ENCODE measurements at places on chromosomes 11 and 22.

- DNase-seq, result no peak
Observed at GRCh38 chr22:32802237-32802765, 796 bp downstream of the TIMP3 start.

DNA sequence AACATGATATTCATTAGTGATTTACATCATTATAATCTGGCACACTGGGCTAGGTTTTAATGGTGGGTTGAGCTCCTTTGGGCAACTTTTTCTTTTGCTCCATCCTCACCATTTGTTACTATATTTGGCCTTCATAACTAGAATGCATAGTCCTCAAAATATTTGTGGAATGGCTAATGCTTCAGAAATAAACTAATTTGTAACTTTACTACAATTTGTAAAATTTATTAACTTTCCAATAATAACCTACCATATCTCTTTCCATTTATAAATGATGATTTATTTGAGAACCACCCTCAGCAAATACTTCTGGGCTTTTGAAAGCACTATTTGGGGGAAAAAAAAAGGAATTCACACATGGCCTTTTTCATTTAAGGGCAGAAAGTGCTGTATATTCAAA, 79.7 kb downstream of the LARGE2 start:
- no peak for DNase-seq

DNA sequence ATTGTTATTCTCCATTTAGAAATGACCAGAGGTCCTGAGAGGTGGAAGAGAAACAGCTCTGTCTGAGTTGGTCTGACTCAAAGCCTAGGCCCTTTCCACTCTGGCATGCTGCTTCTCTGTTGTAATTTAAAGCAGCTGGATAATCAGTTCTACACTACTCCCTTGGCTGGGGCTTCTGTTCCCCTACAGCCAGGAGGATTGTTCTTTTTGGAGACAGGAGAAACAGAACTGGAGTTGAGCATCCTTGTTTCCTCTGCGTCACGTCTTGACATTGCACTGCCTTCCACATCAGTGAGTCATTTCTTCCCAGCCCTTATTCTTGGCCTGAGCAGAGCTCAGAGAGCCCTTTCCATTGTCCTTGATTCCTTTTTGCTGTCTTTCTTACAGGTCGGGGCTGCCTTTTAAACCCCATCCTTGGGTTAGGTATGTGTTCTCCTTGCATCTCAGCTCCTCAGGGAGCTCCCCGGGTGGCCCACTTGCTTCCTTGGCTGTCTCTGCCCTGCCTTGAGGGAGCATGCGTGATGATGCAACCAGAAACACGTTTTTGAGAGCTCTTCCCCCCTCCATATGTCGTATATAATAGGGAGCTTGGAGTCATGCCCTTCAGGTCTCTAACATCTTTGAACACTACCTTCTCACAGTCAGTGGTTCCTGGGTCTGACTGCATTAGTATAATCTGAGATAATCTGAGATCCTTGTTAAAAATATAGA, 35.7 kb downstream of the CYB5R2 start:
- DNase-seq, result no peak

GRCh38 chr11:94968334-94968958, 4.9 kb downstream of the CWC15 start:
- DNase-seq, result no peak

DNA sequence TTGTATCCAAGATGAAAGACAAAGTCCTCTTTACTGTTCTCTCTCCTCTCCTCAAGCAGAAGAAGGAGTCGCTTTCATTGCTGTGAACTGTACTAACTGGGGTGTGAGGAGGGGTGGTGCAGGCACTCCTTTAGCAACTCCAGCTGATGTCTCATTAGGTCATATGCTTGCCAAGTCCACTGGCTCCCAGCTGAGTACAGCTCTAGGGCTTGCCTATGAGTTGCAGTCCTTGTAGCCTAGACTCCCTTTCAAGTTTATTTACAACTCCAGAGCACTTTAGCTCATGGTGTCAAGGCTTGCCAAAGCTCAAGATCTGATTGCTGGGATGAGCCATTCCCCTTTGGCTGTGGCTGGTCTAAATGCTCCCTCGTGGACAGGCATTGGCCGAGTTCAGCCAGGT, 55.1 kb upstream of the PDGFD start:
- no peak for DNase-seq

DNA sequence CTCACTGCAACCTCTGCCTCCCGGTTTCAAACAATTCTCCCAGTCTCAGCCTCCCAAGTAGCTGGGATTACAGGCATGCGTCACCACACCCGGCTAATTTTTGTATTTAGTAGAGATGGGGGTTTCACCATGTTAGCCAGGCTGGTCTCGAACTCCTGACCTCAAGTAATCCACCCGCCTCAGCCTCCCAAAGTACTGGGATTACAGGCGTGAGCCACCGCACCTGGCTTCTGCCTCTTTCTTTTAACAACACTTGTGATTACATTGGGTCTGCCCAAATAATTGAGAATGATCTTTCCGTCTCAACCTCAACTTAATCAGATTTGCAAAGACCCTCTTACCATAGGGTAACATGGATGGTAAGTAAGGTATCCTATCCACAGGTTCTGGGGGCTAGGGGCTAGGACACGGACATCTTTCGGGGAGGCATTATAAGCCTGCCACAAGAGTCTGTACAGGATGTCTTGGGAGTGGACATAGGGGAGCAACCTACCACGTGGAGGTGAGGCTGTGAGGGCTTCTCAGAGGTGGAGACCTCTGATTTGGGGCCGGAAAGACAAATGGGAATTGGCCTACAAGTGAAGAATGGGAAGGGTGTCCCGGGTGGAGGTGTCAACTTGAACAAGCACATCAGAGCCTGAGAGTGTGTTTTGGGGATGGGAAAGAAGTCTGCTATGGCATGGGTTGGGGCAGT, 2.7 kb upstream of the CBX6 start:
- no peak for DNase-seq

DNA sequence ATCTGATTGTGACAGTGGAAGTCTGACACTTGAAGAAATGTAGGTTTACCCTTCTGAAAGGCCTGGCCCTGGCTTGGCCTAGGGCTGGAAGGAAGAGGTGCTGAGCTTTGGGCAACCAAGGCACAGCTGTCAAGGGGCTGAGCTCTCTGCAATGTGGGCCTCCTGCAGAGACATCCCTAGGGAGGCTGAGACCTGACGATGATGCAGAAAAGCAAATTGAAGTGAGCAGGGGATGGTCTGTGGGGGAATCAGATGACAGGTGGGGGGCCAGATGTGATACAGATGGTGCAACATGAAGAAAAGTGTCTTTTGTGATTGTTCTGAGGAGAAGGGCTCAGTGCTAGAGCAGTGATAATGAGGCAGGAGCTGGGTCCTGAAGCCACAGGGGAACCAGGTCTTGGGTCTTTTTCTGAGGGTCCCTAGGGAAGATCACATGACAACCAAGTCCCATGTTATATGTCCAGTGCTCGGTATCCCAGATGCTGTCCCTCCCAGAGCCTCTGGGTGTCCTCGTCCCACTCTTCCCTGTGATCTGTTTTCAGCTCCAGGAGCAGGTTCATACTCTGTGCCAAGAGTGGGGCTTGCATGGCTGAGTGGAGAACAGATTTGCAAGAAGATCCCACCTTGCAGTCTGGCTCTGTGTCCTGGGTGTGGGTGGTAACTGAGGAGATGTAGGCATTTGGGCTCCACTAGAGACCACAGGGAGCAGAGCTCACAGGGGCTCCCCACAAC, 79.9 kb upstream of the VPREB1 start:
- DNase-seq, result no peak

- DNase-seq, result no peak
Observed at GRCh38 chr22:18121506-18121905, 10.9 kb downstream of the TUBA8 start.

GRCh38 chr22:21972293-21972779, 10.3 kb downstream of the TOP3B start:
- DNase-seq, result no peak

DNA sequence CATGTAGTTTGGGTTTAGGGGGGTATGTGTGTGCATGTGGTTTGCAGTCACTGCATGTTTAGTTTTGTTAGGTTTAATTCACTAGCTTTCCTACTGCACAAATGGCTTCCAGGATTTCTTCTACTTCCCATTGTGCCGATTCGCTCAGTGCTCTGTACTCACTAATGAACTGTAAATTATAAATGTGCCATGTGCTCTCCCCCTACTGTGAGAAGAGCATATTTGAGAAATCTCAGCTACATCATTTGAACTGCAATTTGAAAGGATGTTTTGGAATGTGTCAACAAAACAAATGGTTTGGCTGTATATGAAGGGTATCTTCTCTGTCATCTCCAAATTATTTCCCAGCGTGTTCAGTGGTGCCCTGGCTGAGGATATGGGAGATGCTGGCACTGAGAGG, 28.1 kb downstream of the CYB5R2 start:
- no peak for DNase-seq

- no peak for DNase-seq
Observed at GRCh38 chr11:33574331-33574730, 126.3 kb downstream of the C11orf91 start.

GRCh38 chr11:14645015-14645912, 1.7 kb downstream of the PDE3B start:
- no peak for DNase-seq

DNA sequence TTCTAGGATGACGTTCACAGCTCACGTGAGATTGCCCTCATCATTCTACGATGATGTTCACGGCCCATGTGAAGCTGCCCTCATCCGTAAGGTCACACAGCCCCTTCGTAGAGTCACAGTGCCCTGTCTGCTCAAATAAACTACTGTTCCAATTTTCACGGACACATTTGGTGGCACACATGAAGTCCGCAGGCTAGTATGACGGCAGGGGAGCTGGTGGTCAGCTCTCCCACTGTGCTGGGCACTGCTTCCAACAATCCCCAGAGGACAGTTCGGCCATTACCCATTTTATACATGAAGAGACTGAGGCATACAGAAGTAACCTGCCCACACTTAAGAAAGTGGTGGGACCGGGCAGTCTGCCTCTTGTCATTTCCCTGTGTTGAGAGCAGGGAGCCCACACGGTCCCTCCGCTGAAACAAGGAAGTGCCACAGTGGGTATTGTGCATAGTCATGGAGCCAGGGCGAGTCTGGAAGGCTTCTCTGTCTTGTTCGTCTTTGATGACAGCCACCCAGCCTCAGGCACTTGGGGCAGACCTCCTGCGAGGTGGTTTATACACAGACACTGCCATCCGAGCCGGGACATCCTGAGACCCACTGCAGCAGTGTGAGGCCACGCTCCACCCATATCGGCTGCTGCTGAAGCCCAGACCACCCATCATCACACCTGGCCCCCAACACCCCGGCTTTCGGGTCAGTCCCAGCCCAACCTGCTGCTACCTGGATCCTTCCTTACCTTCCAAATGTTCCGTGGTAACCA, 114.3 kb downstream of the PHF21B start:
- no peak for DNase-seq

GRCh38 chr11:107457205-107457557, 444 bp downstream of the CWF19L2 start:
- DNase-seq, result peak; percentile 59

DNA sequence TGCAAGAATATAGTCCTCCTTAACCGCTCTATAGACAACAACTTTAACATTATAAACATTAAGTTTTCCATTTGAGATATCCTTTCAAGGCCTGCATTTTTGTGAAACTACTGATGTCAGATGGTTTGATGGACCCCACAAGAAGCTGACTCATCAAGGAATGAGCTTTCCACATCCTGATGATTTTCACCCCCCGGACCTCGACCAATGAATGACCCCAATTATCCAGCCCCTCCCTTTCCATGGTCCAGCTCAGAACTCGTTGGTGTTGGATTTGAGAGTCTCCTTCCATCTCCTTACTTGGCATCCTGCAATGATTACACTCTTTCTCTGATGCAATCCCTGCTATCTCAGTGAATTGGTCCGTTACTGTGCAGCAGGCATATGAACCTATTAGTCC, 31.8 kb upstream of the GUCY1A2 start:
- no peak for DNase-seq

DNA sequence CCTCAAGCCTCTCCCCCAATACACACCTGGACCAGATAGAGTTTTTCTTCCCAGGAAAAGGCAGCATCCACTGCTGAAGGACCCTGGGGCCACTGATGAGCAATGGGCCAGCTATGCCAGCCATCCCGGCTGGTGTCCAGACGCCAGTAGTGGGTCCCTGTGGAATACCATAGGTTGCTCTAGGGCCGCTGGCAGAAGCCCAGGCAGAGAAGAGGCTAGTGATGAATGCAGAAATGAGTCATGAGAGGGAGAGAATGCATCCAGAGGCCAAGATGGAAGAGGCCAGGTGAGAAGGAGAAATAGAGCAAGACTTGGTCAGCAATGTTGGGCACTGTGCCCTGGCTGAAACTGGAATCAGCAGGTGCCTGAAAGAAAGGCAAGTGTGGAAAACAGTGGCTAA, 8.9 kb downstream of the HPX start:
- no peak for DNase-seq

GRCh38 chr11:10243896-10244575, 50.0 kb downstream of the SBF2 start:
- no peak for DNase-seq

GRCh38 chr11:36976741-36977140, 378.7 kb upstream of the RAG2 start:
- DNase-seq, result no peak

- peak; percentile 56 for DNase-seq
Observed at GRCh38 chr22:36331912-36332622, 55.7 kb downstream of the MYH9 start.

GRCh38 chr11:9397746-9398680, 13.6 kb downstream of the IPO7 start:
- DNase-seq, result no peak

GRCh38 chr22:45472426-45472825, 30.3 kb upstream of the FBLN1 start:
- DNase-seq, result no peak

GRCh38 chr11:74269161-74269811, 42.2 kb downstream of the P4HA3 start:
- DNase-seq, result no peak

GRCh38 chr11:123181075-123181474, 14.0 kb downstream of the CLMP start:
- no peak for DNase-seq

DNA sequence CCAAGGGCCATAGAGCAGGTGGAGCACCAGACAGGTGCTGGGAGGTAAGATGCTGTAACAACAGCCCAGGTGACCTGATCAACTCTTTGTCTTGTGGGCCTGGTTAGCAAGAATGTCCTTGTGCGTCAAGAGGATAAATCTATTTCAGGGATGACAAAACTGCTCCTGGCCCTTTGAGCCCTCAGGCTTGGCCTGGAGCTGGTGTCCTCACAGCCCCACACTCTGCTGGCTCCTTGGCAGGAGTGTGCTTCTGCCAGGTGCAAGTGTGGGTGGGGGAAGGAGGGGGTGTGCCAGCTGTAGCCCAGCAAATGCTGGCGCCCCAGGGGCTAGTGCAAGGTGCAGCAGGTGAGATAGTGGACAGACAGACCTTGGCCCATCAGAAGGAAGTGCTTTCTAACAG, 19.5 kb downstream of the AMPD3 start:
- DNase-seq, result no peak

DNA sequence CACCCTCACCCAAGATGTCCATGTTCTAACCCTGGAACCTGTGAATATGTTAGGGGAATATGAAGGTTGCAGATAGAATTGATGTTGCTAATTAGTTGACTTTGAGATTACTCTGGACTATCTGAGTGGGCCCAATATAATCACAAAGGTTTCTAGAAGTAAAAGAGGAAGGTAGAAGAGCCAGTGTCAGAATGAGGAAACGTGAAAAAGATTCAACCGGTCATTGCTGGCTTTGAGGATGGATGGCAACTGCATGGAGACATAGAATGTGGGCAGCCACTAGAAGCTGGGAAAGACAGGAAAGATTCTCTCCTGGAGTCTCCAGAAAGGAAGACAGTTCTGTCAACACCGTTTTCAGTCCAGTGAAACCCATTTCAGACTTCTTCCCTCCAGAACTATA, 86.6 kb downstream of the CLPB start:
- no peak for DNase-seq
